ENCODE measurements at places on chromosomes 6 and 20.

GRCh38 chr6:105263685-105264610 lies 84.1 kb upstream of the POPDC3 start:
- DNase-seq = no peak

GRCh38 chr6:159682295-159682694 lies 10.7 kb downstream of the SOD2 start:
- DNase-seq = no peak

- DNase-seq = no peak
These were observed 6.6 kb downstream of the ALDH5A1 start for GRCh38 chr6:24501374-24501773.

- no peak for DNase-seq
These were observed 59.8 kb upstream of the IYD start for GRCh38 chr6:150308812-150309645.

DNA sequence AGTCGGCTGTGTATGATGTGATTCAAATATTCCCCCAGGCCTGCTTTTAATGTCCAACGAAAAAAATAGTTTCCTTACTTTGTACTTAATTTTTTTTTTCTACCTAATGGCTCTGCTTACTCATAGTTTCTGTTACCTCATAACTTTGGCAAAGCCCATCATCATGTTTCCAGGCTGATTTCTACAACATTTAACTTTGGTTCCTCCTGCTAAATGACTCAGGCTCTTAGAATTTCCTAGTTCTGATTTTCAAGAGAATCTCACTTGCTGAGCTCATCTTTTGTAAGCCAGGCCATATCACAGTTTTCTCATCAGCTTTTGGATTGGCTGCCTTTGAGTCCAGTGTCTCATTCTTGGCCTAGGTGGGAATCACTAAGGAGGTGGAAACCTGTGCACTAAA lies 323.1 kb downstream of the HDGFL1 start:
- no peak for DNase-seq

DNA sequence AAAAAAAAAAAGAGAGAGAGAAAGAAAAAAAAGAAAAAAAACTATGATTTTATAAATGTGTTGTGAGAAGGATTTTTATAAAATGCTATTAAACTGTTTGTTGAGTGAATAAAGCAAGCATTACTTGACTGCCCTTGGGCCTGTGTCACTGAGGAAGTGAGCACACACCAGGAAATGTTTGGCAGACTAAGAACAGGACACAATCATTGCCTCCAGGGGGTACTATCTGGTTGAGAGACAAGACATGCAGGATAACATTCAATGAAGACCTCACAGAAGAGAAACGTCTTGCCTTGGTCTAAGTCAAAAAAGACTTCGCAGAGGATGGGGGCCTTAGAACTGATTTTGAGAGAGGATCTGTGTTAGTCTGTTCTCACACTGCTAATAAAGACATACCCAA lies 40.6 kb downstream of the MTFR2 start:
- no peak for DNase-seq

- no peak for DNase-seq
These were observed 347.8 kb upstream of the HS3ST5 start for GRCh38 chr6:114690625-114691024.

DNA sequence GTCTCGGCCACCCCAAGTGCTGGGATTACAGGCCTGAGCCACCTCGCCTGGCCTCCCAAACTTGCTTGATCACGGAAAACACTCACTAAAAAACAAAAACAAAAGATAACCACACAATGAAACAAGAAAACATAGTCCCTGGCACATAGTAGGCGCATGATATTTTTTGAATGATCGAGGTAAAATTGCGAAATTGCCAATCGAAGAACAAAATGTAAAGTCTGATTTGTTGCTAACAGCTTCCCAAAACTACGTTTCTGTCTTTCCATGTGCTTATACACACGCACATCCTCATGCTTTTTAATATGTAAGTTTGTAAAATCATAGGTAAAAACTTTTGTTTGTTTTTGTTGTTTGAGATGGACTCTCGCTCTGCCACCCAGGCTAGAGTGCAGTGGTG lies 168.5 kb upstream of the SALL4 start:
- no peak for DNase-seq

DNA sequence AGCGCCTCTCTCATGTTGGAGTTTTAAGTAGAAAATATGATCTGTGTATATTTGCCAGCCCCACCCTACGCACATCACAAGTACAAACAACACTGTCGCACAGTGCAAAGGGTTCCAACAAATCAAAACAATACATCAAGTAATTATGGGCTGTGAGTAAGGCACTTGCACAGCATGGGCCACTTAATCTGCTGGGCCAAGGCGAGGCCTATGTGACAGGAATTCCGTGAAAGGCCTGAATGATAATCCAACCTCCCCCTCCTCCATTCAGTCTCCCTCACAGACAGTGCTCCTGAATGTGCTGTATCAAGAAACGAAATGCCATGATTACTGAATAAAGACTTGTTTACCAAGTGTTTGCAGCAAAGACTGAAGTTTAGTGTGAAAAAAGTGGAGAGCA lies 130.1 kb upstream of the SLC2A12 start:
- no peak for DNase-seq

DNA sequence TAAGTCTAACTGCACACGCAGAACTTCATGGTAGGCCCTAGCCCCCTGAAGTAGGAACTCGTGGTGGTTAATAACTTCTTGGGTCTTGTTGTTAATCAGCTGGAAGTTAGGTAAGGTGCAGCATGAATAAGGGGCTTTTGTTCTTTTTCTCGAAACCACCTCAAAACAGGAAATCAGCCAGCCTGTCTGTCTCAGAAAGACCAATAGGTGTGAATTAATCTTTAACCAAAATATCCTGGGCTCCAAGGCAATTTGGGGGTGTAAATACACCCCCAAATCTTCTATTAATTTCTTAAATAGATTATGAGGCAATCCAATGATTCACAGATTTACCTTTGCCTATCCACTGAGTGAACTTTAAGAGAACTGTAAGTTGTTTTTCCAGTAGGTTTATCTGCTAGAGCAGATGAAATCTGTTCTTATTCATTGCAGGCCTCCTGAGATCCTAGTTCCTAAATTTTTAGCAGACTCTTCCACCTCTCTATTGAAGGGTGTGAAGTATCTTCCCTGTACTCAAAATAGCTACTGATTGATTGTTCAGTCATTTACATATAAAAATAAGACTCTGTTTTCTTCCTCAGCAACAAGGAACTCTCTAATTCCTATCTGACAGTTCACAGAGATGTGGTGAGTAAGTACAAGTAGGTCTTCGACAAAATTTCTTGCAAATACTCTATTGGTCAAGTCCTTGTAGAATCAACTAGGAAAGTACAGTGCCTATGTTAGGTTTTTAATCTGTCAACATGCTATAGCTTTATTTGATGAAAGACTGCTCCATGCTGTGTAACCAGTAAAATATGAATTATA lies 427.1 kb upstream of the NOX3 start:
- no peak for DNase-seq

DNA sequence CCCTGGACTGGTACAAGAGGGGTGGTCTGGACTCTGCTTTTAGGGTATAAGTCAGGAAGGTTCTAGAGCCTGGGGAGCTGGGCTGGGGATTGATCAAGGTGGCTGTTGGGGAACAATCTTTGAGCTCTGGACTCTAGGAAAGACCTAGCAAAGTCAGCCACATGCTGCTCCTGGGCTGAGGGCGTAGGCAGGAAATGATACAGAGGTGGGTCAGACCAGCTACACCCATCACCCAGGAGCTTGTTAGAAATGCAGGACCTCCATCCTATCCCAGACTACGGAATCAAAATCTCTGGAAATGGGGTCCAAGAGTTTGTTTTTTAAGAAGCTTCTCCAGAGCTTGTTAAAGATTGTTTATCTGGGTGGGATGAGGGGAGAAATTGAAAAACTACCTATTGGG lies 9.4 kb downstream of the ADTRP start:
- DNase-seq = no peak

GRCh38 chr6:39314273-39314795 lies at the start of gene KCNK17:
KCNK17 (minus strand) TSS chr6:39314419; CDS start chr6:39314320, 99 bp downstream.
- DNase-seq = no peak

Measured in activated CD4-positive, alpha-beta T cell treated with anti-CD3 and anti-CD28 coated beads for 48 hours (primary cell).